ENCODE measurements at places on chromosomes 6 and 20.

DNA sequence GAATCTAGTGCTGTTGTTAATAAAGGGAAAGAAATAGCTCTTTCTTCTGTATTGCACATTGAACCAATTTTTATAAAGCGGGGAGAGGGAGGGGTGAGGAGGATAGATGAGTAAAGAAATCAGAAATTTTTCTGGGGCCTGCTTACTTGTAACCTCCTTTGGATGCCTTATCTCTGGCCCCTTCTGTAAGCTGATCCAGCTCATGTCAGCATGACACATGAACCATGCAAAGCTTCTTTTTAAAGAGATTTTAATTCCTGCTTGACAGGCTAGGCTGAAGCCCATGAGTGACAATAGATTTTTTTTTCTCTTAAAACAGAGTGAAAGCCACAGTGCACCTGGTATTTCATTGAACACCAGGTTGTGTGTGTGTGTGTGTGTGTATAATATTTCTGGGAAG lies 325.3 kb downstream of the PRL start:
- DNase-seq = no peak

DNA sequence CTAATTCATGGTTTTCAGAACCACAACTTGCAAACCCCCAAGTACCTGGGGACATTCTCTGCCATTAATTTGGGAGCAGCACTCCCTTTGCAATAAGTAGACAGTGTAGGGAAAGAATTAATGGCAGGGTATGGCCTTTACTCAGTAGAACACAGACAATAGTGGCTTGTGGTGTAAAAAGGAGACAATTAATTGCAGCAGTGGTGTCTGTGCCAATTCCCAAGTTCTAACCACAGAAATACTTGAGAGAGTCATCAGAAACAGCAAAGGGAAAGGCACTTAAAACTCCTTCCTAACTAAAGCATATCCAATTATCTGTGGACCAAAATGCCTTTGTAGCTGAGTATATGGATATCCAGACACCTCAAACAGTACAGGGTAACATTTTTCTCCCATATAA lies 257.6 kb upstream of the POU3F2 start:
- no peak for DNase-seq

GRCh38 chr6:16626650-16627049 lies 134.6 kb downstream of the ATXN1 start:
- DNase-seq = no peak

DNA sequence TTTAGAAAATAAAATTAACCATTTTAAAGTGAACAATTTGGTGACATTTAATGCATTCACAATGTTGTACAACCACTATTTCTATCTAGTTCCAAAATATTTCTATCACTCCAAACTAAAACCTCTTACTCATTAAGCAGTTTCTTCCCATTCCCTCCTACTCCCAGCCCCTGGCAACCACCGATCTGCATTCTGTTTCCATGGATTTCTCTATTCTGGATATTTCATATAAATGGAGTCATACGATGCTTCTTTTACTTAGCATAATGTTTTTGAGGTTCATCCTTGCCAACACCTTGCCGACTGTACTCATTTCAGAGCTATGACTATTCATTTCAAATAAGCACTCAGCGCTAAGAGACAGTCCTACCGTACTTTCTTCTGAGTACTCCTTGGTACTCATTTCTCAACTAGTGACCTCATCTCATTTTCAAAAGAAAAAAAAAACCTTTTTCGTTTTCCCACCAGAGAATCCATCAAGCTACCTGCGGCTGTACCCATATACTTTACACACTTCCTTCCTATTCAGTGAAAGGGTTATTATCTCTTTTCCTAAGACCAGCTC lies 259.2 kb downstream of the UTRN start:
- no peak for DNase-seq

- no peak for DNase-seq
Observed at GRCh38 chr6:164749221-164750064, 560.0 kb downstream of the C6orf118 start.

- DNase-seq = no peak
Observed at GRCh38 chr6:52663936-52664185, 7.1 kb upstream of the TMEM14A start.
